ENCODE measurements at places on chromosomes 4 and X. TPM values are rescaled to one million over a fixed set of nuclear protein-coding genes. Genes with fewer than 3 reads are reported as not detected.

DNA sequence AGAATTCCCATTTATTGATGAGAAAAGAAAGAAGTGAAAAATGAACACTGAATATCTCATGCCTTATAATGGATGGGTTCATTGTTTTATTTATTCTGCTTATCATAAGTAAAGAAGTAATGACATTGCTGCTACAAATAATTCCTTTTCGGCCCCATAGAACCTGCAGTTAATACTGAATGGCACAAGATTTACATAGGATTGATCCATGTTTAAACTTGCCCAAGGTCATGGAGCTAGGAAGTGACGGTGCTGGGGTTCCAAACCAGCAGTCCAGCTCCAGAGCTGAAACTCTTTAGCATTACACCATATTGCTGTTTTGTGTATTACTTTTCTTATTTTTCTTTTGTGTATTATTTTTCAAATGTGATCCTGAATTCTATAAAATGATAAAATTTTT, 30.2 kb upstream of the PRSS48 start:
- no peak for DNase-seq

- DNase-seq = no peak
Observed at GRCh38 chrX:110346681-110347080, 12.0 kb upstream of the RTL9 start.

GRCh38 chr4:143183513-143184216, 1.1 kb upstream of the USP38 start:
- no peak for DNase-seq

Gene ENPEP
- total RNA-seq = 11.9 TPM

DNA sequence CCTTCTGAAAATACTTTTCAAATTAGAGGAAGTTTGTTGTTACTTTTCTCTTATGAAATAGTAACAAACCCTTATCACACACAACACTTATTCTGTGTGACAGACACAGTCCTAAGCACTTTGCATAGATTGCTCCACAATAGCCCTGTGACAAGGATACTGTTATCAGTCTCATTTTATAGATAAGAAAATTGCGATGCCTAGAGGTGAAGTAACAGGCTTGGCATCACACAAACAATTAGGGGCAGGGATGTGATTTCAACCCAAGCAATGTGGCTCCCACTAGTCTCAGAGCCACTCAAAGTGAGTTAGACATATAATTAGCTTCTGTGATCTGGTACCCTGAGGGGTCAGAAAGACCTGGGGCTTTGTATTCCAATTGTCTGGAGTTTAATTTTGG, 339.9 kb downstream of the FBXO8 start:
- DNase-seq = no peak

Gene HGFAC
- 2.5 TPM for total RNA-seq

Gene VGLL1
- total RNA-seq = 14.6 TPM

Gene HSFX2
- total RNA-seq = not detected

GRCh38 chr4:121122661-121123060, 41.5 kb downstream of the TNIP3 start:
- no peak for DNase-seq

Gene CENPI
- 7.7 TPM for total RNA-seq

Gene EGF
- 1.0 TPM for total RNA-seq

DNA sequence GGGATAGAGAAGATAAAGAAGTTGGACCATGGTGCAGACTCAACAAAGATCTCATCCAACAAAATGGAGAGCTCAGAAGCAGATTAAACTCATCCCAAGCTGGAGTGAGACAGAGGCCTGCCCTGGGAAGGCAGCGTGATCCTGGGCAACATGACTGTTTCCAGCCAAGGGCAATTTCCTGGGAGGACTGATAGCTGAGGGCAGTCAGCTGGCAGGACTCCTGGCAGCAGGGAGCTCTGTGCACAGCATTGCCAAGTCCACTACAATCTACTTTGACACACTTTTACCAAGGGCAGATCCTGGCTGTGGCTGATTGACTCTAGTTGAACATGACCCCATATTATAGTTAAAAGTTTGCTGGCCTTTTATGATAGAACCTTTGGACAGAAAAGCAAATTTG, 357.3 kb upstream of the RASGEF1B start:
- DNase-seq = no peak

Gene KIF4A
- 12.2 TPM for total RNA-seq

GRCh38 chr4:173492315-173492714, 37.7 kb downstream of the HAND2 start:
- no peak for DNase-seq

DNA sequence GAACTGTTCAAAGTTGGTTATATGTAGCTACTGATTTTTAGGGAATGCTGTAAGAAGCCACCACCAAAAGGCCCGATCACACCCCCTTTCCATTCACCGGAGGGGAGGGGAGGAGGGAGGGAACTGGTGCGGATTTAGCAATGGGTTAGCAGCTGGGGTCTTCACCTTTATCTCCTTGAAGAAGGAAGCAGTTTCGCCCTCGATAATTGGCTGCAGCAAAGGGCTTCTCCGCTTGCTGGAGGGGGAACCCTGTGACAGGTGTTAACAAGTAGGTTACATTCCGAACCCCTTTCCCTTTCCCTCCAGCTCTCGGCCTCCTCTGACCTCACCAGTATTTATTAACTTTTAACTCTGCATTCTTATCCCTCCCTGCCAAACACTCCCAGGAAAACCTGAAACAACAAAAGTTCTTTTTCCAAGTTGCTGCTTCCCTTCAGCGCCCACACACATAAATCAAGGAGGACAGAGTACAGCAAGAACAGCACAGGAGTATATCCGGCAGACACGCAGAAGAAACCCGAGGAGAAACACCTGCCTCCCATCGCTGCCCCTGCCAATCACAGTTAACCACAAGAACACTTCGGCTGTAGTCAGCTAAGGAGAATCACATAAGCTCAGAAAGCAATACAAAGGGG, 39.8 kb upstream of the NAP1L5 start:
- no peak for DNase-seq

- DNase-seq = no peak
Observed at GRCh38 chr4:83054928-83055327, 19.9 kb downstream of the COPS4 start.

DNA sequence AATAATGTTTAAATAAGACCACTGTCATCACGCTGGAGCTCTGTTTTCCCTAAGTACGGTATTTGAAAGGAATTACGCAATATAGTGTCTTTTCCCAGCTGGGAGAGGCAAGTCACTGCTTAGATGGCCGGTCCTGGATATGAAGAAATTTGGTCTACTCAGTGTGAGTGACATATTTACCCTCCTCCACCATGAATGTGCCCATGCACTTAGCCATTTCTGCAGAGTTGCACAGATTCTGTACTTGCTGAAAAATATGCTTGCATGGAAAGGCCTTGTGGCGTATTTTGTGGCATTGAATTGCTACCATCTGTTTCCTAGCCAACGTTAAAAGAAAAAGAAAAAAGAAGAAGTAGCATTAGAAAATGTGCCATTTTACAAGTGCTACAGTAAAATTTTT, 73.1 kb downstream of the ADGRL3 start:
- DNase-seq = no peak

Gene DCK
- 12.7 TPM for total RNA-seq

Gene CT83
- total RNA-seq = not detected

GRCh38 chrX:74230094-74230493, 73.9 kb upstream of the ZCCHC13 start:
- DNase-seq = no peak

- DNase-seq = no peak
Observed at GRCh38 chrX:331151-331824, 12.7 kb upstream of the GTPBP6 start.

Data from mesothelial cell of epicardium (in vitro differentiated cells).